ENCODE measurements at places on chromosomes 1 and 21. TPM values are rescaled to one million over a fixed set of nuclear protein-coding genes. Genes with fewer than 3 reads are reported as not detected.

Gene SPATA1
- total RNA-seq = 0.13 TPM

Gene RNU1-4
- total RNA-seq = under 0.01 TPM

Gene OR2T11
- total RNA-seq = not detected

Gene AMIGO1
- total RNA-seq = 1.0 TPM

Gene CFHR2
- not detected for total RNA-seq

Gene SERPINC1
- total RNA-seq = not detected

Gene FAM72B
- 2.3 TPM for total RNA-seq

Gene ZSWIM5
- 3.7 TPM for total RNA-seq

Gene OR14K1
- not detected for total RNA-seq

Gene SGIP1
- total RNA-seq = 45.4 TPM

Gene FMOD
- total RNA-seq = 63.0 TPM

Gene TEX38
- total RNA-seq = not detected

Gene PKLR
- not detected for total RNA-seq

Gene MATN1
- under 0.01 TPM for total RNA-seq

All from dermis microvascular lymphatic vessel endothelial cell (primary cell).